Activated CD8-positive, alpha-beta T cell treated with anti-CD3 and anti-CD28 coated beads, Interleukin-2, amount 10 ng/mL, durations not matched to agents 7 days and 5 days (primary cell): ENCODE measurements at places on chromosomes 1 and 21. TPM values are rescaled to one million over a fixed set of nuclear protein-coding genes. Genes with fewer than 3 reads are reported as not detected.

DNA sequence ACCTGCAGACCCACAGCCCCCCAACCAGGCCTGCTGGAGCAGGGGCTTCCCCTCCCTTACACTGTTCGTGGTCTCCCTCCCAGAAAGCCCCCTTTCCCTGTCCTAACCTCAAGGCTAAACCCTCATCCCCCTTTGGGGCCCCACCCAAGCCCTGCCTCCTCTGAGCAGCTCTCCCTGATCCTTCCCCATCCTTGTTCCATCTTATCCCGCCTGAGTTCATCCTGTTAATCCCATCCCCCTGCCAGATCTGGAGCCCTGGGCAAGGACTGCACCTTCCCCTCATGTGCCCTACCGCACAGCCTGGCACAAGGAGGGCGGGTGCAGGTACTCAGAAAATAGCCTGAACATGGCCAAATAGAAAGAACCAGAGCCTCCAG lies 6.9 kb upstream of the TNNT2 start:
- no peak overlapping the region for H3K4me3 ChIP-seq
- peaks cover 2% of the 10 kb centered on the region for H3K27me3 ChIP-seq
- no peak for DNase-seq
- no peak overlapping the region for H3K27ac ChIP-seq

- DNase-seq = peak; percentile 44
- H3K36me3 ChIP-seq = no peaks in the 10 kb centered on the region
- peaks cover 7% of the 10 kb centered on the region for H3K4me1 ChIP-seq
- H3K27me3 ChIP-seq = no peaks in the 10 kb centered on the region
These were observed 14.2 kb upstream of the KANK4 start for GRCh38 chr1:62333441-62333840.

DNA sequence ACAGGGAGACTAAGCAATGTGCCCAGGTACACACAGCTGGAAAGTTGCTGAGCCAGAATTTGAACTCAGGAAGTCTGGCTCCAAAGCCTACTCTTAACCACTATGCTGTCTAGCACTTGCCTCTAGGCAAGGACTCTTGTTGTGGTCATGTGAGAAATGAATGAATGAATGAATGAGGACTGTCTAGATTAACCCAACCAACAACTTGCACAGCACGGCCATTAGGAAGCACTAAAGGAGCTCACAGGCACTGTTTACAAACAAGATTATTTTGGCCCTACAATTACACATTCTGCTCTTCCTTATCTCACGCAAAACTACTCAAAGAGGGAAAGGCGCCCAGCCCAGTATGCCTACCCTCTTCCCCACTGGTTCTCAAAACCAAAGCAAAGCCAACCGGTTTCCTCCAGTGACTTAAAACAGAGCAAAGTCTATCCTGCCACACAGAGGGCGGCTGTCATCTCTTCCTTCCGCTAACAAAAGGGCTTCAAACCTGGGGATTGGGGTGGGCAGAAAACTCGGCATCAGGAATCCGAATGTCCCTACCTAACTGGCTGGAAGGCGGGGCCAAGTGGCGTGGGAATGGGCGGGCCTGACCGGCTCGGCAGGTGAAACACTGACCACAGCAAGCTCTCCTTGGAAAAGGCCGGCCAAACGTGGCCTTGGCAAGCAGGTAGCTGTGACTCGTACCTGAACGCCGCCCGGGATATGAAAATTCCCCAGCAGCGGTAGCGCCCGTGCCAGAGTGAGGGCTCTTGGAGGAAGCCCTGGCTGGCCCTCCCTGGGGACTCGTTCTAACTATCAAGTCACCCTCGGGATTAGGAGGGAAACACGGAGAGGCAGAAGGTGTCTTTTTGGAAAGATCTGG lies 948 bp downstream of the STK40 start:
- H3K4me3 ChIP-seq = peak overlapping the region; percentile 86
- H3K27ac ChIP-seq = peak overlapping the region; percentile 93
- H3K4me1 ChIP-seq = peaks cover 57% of the 10 kb centered on the region
- peak; percentile 58 for DNase-seq
- H3K36me3 ChIP-seq = peaks cover 22% of the 10 kb centered on the region

The CNR2 gene
- total RNA-seq = 3.7 TPM

The PCP4 gene
- not detected for total RNA-seq

GRCh38 chr1:109995536-109995935 lies 11.0 kb downstream of the AHCYL1 start:
- H3K4me1 ChIP-seq = peaks cover 3% of the 10 kb centered on the region
- H3K27me3 ChIP-seq = no peaks in the 10 kb centered on the region
- H3K36me3 ChIP-seq = peaks cover 5% of the 10 kb centered on the region
- no peak for DNase-seq
- no peak overlapping the region for H3K27ac ChIP-seq
- H3K4me3 ChIP-seq = no peak overlapping the region

GRCh38 chr1:69109277-69109676 lies 458.4 kb upstream of the LRRC7 start:
- no peaks in the 10 kb centered on the region for H3K4me1 ChIP-seq
- H3K36me3 ChIP-seq = no peaks in the 10 kb centered on the region
- H3K27me3 ChIP-seq = no peaks in the 10 kb centered on the region
- no peak overlapping the region for H3K27ac ChIP-seq
- no peak for DNase-seq

The RSPO1 gene
- total RNA-seq = not detected

The AHCYL1 gene
- total RNA-seq = 64.5 TPM

DNA sequence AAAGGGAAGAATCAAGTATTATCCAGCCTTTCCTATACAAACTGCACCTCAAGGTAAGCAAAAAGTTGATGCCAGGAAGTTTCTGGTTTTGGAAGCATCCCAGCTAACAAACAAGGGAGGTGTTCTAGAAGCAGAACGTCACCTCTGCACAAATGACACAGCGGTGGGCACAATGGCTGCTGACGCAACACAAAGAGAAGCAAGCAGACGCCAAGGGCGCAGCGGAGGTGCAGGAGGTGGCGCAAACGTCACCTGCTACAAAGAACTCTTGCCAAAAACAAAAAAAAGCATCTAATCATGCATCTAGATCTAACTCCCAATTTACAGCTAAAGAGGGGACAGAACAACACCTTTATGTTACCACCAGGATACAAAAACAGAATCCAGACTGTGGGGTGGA lies 88.5 kb downstream of the NPHP4 start:
- H3K4me1 ChIP-seq = peaks cover 4% of the 10 kb centered on the region
- H3K27me3 ChIP-seq = no peaks in the 10 kb centered on the region
- H3K36me3 ChIP-seq = peaks cover 3% of the 10 kb centered on the region
- no peak overlapping the region for H3K27ac ChIP-seq
- no peak overlapping the region for H3K4me3 ChIP-seq

GRCh38 chr1:234956821-234957329 lies 171.8 kb downstream of the TOMM20 start:
- no peak overlapping the region for H3K27ac ChIP-seq
- no peaks in the 10 kb centered on the region for H3K27me3 ChIP-seq
- DNase-seq = no peak
- H3K4me3 ChIP-seq = no peak overlapping the region
- peaks cover 70% of the 10 kb centered on the region for H3K4me1 ChIP-seq
